NCI-H146 (cell line): ENCODE measurements at places on chromosomes 7 and 10.
A peak's percentile ranks its signal among the peaks of the same experiment; 100 is the strongest.

DNA sequence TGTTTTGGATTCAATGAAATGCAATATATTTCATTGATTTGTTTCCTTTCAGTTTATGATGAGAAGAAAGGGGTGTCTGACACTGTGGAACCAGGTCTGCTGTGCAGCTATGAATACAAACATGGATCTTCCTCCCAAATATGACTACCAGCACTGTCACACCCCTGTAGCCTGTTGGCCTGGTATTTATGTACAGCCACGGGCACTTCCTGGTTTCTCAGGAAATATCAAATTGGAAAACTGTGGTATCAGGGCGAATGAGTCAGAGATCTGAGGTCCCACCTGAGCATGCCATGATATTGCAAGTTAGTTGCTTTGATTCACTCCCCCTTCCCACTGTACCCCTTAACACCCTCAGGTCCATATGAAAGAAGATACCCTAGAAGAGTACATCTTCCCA lies 87.8 kb downstream of the DNMBP start:
- DNase-seq: no peak

GRCh38 chr7:34011696-34012095 lies 106.4 kb downstream of the BMPER start:
- DNase-seq: no peak

DNA sequence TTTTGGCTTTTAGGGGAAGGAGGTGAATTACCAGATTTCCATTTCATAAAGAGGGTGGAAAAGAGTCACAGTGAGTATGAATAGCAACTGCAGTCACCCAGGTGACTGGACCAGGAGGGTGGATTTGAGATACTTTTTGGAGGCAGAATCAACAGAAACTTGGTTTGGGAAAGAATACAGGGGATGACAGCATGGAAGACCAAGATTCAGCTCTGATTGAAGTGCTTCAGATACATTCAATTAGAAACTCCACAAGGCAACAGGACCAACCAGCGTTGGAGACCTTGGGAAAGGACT lies 83.0 kb downstream of the SGMS1 start:
- DNase-seq: no peak

- DNase-seq: no peak
Observed at GRCh38 chr7:148670807-148671206, 27.9 kb upstream of the CUL1 start.

DNA sequence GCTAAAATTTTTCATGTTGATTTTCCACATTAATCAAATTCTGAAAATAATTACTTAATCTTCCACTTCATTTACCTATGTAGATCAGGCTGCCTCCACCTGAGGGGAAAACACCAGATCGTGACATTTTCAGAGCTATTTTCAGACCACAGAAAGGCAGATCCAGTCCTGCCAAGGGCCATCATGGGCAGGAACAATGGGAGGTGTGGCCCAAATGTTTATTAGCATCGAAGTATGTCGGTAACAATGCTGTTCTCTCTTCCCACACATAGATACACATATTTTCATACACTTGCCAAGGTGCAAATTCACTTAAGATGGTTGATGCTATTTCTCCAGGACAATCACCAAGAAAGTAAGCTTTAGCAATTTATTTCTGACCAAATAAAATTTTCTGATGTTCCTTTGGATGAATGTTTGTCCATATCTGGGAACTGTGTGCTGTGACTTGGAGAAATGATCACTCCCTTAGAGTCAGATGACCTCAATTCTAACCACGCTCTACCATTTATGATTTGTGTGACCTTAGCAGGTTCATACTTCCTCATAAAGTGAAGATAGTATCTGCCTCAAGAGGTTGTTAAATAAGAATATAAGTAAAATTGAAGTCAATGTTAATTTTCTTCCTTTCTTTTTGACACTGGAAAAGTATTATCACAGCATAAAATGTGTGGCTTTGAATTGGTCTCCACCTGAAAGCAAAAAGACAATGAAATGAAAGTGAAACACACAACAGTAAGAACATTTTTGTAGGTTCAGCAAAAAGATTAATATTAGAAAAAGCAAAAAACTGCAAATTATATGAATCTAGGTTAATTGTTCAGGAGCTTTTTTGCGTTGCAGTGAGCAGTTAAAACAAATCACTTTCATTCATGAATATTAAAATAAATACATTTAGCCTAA lies 310.4 kb upstream of the PHF14 start:
- peak; percentile 2 for DNase-seq

DNA sequence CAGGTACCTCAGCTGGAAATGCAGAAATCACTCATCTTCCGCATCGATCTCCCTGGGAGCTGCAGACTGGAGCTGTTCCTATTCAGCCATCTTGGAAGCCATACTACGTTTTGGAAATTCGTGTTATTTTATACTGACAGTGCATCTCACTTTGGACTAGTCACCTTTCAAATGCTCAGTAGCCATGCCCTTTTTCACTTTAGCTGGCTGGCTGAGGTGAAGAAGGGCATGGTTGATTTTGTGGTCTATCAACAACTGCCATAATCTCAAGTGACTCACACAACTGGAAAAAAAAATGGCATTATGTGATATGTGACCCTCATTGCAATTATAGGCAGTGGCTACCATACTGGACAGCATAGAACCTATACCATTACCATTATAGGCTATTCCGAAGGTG lies 100.5 kb downstream of the CCDC71L start:
- no peak for DNase-seq

GRCh38 chr7:91657483-91658071 lies 222.9 kb downstream of the MTERF1 start:
- no peak for DNase-seq

DNA sequence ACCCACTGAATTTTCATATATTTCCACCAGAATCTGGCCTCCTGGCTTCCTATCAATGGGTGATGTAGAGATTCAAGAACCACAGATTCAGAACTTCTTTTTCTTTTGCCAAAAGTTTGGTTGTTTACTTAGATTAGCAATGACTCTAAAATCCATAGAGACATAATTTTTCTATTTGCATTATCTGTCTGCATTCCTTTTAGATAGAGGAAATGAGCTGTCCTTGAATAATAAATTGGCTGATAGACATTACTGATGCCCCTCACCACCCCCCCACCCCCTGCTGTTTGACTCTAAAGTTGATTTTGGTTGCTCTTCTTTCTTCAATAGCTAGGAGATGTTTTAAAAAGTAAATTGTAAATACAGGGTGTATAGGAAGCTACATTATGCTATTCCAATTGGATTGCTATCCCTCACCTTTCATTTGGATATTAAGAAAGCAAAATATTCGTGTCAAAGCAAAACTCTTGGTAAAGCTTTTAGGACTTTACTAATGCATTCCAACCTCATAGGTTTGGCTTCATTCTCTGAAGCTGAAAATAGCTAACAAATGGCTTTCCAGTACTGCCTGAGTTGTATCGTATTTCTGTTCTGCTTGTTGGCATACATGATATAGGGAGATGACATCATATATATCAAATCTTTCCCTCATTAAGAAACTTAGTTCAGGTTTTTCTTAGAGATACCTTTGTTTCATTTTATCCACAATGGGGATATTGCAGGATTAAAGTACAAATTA lies 606.0 kb downstream of the ARL4A start:
- no peak for DNase-seq

DNA sequence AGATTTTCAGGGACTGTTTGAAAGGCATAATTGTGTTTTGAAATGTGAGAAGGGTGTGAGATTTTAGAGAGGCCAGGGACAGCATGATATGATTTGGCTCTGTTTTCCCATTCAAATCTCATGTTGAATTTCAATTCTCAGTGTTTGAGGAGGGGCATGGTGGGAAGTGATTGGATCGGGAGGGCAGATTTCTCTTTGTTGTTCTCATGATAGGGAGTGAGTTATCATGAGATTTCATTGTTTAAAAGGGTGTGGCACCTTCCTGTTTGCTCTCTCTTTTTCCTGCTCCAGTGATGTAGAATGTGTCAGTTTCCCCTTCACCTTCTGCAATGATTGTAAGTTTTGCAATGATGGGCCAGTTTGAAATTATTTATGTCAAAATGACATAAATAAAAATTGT lies 113.0 kb upstream of the PCDH15 start:
- DNase-seq: no peak

DNA sequence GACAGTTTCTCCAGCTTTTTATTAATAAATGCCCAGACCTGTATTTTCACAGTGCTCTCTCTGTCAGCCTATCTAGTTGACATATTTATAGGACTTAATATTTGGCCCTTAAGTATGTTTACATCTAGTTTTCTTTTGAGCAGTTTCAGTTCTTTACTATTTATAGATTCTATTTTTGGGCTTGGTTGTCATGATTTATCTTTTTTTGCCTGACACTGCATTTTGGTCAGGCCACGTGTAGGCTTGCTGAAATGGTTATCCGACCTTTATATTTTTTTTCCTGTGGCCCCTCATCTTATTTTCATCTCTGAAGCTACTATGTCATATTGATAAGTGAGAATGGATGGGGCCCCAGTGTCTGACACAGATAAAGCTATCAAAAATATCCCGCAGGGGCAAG lies 515.4 kb upstream of the FZD8 start:
- DNase-seq: no peak

GRCh38 chr7:2982831-2983230 lies 60.8 kb downstream of the CARD11 start:
- no peak for DNase-seq

DNA sequence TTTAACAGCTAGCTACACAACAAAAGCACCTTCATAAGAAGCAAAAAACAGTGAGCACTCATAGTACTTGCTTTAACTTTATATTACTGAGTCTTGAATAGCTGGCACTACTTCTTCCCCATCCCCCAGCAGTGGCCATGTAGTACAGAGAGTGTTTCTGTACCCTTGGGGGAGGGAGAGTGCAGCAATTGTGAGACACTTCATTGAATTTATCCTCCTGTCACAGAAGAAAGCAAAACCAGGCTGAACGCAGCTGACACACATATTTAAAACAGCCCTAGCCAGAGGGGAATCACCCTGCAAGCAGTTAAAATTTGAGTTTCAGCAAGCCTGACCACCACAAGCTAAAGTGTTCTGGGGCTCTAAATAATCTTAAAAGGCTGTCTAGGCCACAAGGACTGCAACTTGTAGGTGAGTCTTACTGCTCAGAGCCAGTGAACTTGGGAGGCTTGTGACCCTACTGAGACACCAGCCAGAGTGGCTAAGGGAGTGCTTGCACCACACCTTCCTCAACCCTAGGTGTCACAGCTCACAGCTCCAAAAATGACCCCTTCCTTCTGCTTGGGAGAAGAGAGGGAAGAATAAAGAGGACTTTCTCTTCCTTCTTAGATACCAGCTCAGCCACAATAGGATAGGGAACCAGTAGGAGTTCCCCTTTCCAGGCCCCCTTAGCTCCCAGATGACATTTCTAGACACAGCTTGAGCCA lies 97.7 kb upstream of the MEOX2 start:
- DNase-seq: no peak

DNA sequence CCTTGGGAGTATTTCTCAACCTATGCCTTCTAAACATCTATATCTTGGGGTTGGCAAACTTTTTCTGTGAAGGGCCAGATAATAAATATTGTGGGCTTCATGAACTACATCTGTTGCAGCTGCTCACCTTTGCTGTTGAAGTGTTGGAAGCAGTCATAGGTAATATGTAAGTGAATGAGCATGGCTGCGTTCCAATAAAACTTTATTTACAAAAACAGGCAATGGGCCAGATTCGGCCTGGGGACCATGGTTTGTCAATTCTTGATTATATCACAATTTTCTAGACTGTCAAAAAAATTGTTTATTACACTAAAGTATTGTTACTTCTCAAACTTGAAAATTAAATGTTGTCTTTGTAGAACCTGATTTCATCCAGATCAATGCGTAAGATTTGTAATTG lies 54.9 kb downstream of the MTPN start:
- no peak for DNase-seq

DNA sequence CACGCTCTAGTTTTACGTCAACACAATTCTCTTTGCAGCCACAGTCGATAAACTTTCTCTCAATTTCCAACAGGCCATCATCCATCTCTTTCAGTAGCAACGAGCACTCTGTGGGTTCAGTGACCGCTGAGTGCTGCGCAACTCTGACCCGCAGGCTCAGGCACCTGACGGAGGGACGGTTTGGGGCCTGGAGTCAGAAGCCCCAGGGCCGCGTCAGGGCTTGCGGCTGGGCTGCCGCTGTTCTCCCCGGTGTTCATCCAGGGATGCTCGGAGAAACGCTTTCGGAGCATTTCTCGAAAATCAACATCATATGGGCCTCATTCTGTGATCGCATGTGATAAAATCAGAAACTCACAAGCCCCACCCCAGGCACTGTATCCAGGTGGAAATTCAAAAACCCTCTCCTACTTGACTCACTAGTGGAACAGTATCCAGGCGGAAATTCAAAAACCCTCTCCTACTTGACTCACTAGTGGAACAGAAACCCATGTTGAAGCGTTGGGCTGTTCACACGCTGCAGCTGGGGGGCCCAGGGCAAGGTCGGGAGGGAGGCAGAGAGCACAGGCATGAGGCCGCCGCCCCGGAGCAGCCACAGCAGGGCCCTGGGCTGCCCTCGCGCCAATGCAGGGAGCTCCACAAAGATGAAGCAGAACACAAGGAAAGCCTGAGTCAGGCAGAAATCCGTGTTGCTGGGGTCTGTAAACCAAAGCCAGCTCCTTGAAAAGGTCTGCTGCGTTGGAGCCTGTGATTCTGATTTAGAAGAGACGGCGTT lies 73.3 kb upstream of the NKX6-2 start:
- DNase-seq: no peak

DNA sequence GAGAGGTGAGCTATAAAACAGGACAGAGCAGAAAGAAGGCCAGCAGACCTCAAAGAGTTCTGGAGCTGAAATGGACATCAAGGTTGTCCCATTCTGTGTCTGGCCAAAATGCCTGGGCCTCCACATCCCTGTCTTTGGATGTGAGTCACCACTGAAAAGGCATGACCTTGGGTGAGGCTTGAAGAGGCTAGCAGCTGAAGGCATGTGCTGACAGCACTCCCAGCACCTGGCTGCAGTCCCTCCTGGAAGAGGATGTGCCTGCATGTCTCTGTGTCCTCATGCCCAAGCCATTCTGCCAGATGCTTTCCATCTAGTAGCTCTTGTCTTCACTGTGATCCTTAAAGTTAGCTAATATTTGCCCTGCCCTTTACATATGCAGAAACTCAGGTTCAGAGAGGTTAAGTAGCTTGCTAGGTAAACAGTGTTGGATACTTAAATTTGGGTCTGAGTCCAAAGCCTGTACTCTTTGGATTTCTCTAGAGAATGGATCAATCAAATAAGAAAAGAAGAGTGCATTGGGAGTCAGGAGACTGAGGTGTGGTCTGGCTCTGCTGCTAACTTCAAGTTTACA lies 35.8 kb downstream of the HECW1 start:
- no peak for DNase-seq

- no peak for DNase-seq
Observed at GRCh38 chr10:72063703-72064391, 24.5 kb downstream of the SPOCK2 start.

- peak; percentile 58 for DNase-seq
Observed at GRCh38 chr10:73095481-73096021, 1.1 kb downstream of the P4HA1 start.

DNA sequence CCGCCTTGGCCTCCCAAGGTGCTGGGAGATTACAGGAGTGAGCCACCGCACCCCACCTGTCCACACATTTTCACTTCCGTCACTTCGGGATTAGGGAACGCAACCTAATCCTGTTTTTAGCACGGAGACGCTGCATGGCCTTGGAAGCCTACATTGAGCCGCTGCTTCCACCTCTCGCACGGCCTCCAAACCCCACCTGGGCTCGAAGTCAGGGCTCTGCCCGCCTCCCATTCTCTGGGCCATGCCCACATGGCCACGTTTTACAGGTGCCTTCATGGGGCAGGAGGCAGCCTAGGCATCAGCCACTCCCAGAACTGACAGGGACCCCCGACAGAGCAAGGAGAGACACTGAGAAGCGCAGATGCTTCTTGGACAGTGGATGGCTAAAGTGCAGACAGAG lies 100.6 kb downstream of the OAT start:
- DNase-seq: no peak

GRCh38 chr10:127319271-127319670 lies 122.9 kb upstream of the INSYN2A start:
- DNase-seq: no peak

GRCh38 chr7:115032715-115033703 lies 111.1 kb downstream of the MDFIC start:
- no peak for DNase-seq
